ENCODE measurements at places on chromosomes 2 and 18. TPM values are rescaled to one million over a fixed set of nuclear protein-coding genes. Genes with fewer than 3 reads are reported as not detected.

The PUM2 gene
- total RNA-seq, result 127 TPM

The FSIP2 gene
- total RNA-seq, result 0.21 TPM

The GEN1 gene
- total RNA-seq, result 29.2 TPM

- DNase-seq, result no peak
- H3K27me3 ChIP-seq, result no peaks in the 10 kb centered on the region
- H3K4me3 ChIP-seq, result no peak overlapping the region
- H3K4me1 ChIP-seq, result no peaks in the 10 kb centered on the region
- no peaks in the 10 kb centered on the region for H3K36me3 ChIP-seq
These were observed 22.1 kb upstream of the PXDN start for GRCh38 chr2:1766425-1766824.

- peaks cover 12% of the 10 kb centered on the region for H3K36me3 ChIP-seq
- no peaks in the 10 kb centered on the region for H3K27me3 ChIP-seq
- H3K4me1 ChIP-seq, result peaks cover 4% of the 10 kb centered on the region
- no peak for DNase-seq
These were observed 79.8 kb downstream of the CCDC150 start for GRCh38 chr2:196719110-196719872.

- DNase-seq, result no peak
- H3K4me1 ChIP-seq, result no peaks in the 10 kb centered on the region
- H3K27ac ChIP-seq, result no peak overlapping the region
- H3K36me3 ChIP-seq, result no peaks in the 10 kb centered on the region
- no peak overlapping the region for H3K4me3 ChIP-seq
- no peaks in the 10 kb centered on the region for H3K27me3 ChIP-seq
These were observed 66.3 kb upstream of the GATA6 start for GRCh38 chr18:22102953-22103646.

DNA sequence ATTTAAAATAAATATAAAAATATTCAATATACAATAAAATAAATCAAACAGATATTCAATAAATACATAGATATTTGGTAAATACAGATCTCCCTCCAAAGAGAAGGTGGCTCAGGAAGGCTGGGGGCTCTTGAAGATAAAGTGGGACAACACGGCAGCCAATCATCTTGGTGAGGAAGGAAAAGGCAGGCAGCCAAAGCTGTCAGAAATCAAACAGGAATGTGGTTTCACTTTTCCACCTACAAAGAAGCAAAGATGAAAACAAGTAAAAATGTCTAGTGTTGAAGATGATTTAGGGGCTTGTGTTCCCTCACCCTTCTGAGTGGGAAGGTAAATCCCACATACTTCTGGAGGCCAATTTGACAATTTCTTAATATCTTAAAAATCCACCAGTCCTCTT lies 85.7 kb downstream of the B3GNT2 start:
- peaks cover 3% of the 10 kb centered on the region for H3K27me3 ChIP-seq
- H3K4me1 ChIP-seq, result no peaks in the 10 kb centered on the region
- no peak for DNase-seq
- H3K36me3 ChIP-seq, result no peaks in the 10 kb centered on the region
- H3K27ac ChIP-seq, result no peak overlapping the region

DNA sequence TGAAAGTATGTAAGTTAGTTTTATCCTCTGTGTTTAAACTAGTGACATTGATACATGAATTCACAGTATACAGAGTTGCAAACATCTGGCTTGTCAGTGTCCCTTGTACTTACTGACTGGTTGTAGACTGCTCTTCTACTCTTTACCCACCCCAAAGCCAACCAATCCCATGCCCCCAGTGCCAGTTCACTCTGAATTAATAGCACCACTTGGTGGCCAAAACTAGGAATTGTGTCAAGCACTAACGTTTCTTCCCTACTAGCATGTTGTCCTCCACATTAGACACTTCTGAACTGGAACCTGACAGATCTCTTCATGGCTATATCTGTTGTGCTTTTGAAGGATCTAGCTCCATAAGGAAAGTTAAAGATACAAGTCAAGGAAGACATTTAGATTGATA lies 27.2 kb upstream of the OTX1 start:
- H3K4me3 ChIP-seq, result no peak overlapping the region
- H3K27me3 ChIP-seq, result no peaks in the 10 kb centered on the region
- no peak for DNase-seq
- H3K4me1 ChIP-seq, result peaks cover 1% of the 10 kb centered on the region
- H3K27ac ChIP-seq, result no peak overlapping the region
- H3K36me3 ChIP-seq, result no peaks in the 10 kb centered on the region

- no peak overlapping the region for H3K4me3 ChIP-seq
- H3K27me3 ChIP-seq, result no peaks in the 10 kb centered on the region
- H3K4me1 ChIP-seq, result no peaks in the 10 kb centered on the region
- no peaks in the 10 kb centered on the region for H3K36me3 ChIP-seq
These were observed 63.7 kb downstream of the EDAR start for GRCh38 chr2:108925286-108925685.

DNA sequence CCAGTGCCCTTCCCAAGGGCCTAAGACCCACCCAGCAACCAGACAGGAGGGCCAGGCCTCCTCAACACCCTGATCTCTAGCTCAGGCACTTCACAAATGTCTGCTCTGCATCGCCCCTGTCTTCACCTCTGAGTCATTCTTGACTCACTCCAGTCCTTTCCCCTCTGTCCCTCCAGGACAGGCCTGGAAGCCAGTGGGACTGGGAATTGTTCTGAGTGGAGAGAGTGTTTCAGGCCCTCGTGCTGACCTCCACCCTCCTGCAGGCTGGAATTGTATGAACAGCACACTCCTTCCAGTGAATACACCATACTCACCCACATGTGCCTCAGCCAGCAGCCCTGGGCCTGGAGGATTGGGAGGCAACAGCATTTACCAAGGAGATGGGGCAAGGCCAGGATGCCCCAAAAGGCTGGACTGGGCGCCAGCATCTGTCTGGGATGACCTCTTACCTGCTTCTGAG lies 304.2 kb downstream of the CYP26B1 start:
- no peaks in the 10 kb centered on the region for H3K36me3 ChIP-seq
- no peak overlapping the region for H3K27ac ChIP-seq
- no peaks in the 10 kb centered on the region for H3K27me3 ChIP-seq
- no peak for DNase-seq
- no peak overlapping the region for H3K4me3 ChIP-seq
- no peaks in the 10 kb centered on the region for H3K4me1 ChIP-seq

GRCh38 chr18:23342506-23342905 lies 110.6 kb upstream of the RIOK3 start:
- DNase-seq, result no peak
- no peak overlapping the region for H3K4me3 ChIP-seq
- H3K36me3 ChIP-seq, result peaks cover 17% of the 10 kb centered on the region
- H3K27ac ChIP-seq, result no peak overlapping the region
- no peaks in the 10 kb centered on the region for H3K27me3 ChIP-seq

DNA sequence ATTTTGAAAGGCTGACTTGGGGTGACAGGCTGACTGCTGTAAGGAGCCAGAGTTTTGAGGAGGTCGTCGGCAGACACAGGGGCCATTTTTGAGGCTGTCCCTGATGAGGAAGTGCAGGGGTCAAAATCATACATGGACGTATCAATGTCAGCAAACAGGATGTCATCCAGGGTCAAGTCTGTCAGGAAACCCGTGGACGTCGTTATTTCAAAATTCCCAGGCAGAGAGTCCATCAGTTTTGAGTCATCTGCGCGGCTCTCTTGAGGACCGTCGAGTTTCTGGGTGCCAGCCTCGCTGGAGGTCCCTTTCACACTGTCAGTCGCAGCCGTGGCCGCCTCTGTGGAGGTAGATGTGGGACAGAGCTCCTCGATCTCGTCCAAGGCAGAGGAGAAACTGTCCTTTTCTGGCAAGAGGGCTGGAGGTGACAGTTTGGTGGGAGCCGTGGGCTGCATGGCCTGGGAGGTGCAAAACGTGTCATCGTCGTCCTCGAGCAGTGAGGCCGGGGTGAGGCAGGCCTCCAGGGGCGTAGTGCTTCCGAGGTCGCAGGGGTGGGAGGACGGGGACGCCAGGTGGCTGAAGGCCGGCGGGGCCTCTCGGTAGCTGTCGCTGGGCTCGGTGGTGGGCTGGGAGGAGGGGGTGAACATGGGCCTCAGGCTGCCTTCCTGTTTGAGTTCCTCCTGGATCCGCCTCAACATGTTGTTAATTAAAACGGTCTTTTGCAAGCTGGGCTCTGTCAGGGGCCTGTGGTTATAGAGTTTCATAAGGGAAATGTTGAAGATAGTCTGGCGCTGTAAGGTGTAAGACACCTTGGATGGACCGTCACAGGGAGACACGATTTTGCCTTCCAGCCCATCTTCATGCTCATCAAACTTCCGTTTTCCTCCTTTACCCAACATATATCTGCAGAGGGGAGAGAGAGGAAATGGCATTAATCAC lies 17.5 kb downstream of the SERTAD2 start:
- peaks cover 47% of the 10 kb centered on the region for H3K36me3 ChIP-seq
- H3K4me1 ChIP-seq, result peaks cover 46% of the 10 kb centered on the region
- no peaks in the 10 kb centered on the region for H3K27me3 ChIP-seq
